Right renal cortex interstitium (tissue), 3 donors: ENCODE measurements at places on chromosomes 12 and 14.

DNA sequence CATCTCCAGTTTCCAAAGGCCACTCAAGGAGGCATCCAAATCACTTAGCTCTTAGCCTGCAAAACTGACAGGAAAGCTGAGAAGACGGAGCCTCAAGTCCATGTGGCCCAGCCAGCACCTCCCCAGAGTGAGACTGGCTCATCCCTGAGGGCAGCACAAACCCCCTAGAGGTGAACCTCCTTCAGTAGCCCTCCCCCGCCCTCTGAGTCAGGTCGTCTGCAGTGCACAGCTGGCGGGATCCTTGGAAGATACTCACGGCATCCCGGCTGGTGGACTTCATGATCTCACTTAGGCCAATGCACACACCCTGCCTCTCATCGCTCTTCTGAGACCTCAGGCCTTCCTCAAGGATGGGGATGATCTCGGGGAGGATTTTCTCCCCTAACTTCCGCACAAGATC, 24.1 kb upstream of the RAB35 start:
- no peak for DNase-seq

DNA sequence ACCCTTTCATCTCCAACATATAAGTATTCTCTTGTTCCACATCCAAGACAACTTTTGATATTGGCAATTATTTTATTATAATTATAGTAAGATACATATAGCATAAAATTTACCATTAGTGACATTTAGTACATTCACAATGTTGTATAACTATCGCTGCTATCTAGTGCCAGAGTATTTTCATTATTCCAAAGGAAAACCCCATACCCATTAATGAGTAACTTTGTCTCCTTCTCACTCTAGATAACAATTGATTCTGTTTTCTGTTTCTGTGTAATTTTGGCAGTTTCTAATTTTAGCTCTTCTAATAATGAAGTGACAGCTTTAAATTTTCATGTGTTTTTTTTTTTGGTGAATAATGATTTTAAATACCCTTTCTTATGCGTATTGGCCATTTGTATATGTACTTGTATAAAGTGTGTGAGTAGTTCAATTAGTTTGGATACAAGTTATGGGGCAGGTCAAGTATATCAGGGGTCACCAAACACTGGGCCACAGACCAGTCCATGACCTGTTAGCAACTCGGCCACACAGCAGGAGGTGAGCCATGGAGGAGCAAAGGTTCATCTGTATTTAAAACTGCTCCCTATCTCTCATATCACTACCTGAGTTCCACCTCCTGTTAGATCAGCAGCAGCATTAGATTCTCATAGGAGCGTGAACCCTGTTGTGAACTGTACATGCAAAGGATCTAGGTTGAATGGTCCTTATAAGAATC, 97.2 kb upstream of the SYT1 start:
- DNase-seq = no peak

DNA sequence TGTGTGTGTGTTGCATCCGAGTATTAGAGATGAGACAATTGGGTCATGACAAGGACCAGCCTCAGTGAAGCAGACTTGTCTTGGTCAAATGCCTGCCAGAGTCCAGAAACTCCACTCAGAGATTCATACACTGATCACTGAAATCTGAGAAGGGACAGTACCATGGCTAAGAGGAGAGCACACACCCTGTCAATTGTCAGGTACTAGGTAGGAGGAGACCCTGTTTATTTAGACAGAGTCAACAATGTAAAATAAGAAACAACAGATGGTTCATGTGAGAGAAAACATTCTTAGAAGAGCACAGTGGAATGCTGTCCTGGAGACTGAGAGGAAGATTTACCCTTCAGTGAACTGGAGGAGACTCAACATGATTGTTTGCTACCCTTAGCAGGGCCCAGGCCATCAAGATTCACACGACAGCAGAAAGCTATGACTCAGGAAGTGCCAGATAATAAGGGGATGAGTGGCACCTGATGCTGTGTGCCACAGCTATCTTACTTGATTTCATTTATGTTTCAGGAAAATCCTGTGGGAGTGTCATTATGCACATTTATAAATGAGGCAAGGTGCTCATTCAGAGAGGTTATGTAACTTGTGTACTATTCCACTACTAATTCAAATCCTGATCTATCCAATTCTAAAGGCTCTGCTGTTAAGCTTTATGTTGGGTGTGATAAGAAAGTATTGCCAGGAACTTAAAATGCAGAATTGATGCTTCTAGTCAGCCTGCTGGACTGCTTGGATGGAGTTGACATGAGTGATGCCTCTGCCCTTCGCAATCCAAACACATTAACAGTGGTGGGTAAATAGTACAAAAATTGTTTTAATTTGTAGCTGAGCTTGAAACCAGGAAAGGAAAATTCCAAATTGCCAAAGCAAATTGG, 136.6 kb upstream of the NEDD1 start:
- no peak for DNase-seq

- no peak for DNase-seq
Observed at GRCh38 chr14:82080370-82080769, 546.7 kb upstream of the SEL1L start.

DNA sequence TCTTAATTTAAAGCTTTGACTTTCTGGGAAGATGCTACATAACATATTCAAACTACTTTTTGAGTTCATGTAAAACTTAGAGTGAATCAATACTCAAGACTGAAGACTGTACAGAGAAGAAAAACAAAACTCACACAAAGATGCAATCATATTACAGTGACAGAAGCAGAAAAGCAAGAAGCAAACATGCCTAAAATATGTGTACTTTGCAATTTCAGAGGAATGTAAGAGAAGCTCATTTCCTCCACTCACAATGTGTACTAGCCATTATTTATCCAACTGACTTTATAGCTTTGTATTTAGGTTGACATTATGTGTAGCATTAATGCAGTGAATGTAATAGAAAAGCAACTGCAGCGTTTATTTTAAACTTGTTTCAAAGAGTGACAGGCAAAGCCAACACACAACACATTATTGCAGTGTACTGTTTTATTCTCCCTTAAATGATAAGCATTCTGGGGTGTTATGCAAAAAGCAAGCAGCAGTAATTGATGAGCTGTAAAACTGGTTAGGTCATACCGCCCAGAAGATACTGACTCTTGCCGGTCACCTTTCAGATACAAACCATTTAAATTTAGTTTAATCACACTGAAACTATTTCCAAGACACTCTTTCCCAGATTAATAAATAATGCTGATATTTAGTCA, 88.2 kb upstream of the PAWR start:
- no peak for DNase-seq

GRCh38 chr12:94267921-94268471, 119.6 kb downstream of the PLXNC1 start:
- no peak for DNase-seq

- no peak for DNase-seq
Observed at GRCh38 chr12:71430756-71431155, 8.8 kb upstream of the LGR5 start.

GRCh38 chr12:96007729-96008128, 11.6 kb upstream of the HAL start:
- no peak for DNase-seq

DNA sequence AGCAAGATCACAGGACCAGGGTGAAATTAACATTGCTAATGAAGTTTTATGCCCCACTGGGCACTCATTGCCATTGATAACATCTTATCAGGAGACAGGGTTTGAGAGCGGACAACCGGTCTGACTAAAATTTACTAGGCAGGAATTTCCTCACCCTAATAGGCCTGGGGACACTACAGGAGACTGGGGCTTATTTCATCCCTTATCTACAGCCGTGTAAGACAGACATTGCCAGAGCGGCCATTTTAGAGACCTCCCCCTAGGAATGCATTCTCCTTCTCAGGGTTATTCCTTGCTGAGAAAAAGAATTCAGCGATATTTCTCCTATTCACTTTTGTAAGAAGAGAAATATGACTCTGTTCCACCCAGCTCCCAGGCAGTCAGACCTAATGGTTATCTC, 8.3 kb downstream of the OR4K17 start:
- DNase-seq = no peak

DNA sequence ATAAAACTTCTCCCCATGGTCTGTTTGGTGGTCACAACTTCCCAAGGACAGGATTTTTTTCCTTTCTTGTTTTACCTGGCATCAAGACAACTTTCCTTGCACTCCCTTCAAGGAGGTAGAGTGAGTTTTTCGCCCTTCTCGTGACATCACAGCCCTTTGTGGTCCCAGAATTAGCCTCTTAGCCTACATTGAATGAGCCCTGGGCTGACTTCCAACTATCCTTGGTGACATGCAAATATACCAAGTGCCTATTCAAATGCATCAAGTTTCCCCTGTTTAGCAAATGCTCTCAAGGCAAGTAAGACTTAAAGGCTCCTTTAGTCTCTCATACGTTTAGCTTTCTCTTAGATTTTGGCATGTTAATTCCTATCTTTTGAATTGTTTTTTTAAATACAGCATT, 36.6 kb downstream of the TC2N start:
- DNase-seq = no peak

DNA sequence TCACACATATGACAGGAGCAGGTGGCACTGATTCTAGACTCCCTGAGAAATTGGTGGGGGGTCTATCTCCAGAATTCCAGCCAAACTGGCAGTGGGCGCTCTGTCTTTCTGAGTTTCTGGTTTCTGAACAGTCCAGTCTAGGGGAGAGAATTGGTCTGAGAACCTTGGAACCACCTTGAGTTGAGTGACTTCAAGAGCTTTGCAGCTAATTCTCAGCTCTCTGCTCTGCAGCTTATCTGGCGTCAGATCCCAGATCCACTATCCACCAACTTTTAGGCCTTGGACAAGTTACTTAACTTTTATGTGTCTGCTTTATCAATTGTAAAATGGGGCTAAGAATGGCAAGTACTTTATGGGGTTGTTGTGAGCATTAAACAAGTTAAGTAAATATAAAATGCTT, 1.7 kb upstream of the KRT76 start:
- DNase-seq = no peak

DNA sequence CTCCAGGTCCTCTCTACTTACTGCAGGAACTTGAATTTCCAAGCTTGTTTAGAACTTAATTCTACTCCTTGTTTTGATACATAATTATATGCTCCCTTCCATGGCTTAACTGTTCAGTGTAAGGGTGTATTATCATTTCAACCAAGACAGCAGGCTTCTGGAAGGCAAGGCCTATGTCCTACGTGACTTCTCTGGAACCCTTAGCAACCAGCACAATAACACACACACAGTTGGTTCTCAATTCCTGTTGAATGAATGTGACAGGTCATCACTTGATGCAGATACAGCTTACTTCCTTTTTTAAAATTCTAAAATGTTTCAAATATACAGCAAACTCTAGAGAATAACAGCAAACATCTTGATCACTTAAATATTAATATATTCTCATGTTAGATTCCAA, 77.7 kb upstream of the COCH start:
- DNase-seq = no peak

DNA sequence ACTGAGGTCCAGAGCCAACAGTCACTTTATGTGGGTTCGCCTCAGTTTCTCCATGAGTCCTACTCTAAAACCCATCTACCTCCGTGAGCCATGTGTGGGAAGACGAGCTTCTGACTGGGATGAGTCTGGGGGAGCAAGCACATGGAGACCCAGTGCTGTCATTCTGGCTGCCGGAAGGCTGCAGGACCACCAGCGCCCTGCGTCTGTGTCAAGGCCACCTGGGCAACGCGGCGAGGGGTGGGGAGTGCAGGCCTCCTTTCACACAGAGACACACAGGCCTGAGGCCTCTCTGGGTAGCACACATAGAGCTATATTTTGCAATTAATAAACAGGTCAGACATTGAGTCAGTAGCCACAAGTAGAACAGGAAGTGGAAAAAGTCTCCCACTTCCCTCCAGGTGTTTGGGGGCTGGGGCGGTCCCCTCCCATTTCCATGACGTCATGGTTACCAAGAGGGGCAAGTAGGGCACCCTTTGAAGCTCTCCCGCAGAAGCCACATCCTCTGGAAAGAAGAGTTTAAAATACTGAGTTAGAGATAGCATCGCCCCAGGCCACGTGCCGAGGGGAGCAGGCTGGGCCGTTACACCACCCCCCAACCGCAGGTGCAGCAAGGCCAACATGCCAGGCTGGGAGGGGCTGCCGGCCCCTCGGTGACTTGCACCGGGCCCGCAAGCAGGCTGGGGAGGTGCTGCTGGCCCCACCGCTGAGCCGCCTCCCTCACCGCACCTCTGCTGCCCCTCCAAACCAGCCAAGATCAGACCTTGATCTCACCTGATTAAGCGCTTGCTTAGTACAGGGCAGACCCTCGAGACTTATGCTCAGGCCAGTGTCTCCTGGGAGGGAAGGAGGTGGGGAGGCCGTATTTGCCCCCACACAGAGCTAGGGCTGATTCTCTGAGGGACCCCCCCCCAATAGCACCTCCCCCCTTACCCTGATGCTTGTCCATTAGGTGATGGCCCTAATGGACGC, 32.7 kb downstream of the DAD1 start:
- no peak for DNase-seq

DNA sequence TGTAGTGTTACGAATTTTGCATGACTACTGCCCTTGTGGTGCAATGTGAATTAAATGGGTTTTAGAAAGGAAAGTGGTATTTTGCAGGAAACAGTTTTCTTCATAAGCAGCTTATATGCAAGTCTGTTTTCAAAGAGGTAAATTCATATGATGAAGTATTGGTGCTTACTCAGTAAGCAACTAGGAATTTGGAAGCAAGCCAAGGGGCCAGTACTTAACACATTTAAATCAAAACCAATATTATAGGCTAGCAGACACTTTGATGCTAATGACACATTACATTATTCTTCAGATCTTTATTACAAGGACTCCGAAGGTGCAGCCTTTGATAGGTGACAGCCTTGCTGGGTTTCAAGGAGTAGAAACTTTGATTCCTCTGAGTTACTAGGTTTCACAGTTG, 23.1 kb downstream of the MGAT4C start:
- DNase-seq = no peak

DNA sequence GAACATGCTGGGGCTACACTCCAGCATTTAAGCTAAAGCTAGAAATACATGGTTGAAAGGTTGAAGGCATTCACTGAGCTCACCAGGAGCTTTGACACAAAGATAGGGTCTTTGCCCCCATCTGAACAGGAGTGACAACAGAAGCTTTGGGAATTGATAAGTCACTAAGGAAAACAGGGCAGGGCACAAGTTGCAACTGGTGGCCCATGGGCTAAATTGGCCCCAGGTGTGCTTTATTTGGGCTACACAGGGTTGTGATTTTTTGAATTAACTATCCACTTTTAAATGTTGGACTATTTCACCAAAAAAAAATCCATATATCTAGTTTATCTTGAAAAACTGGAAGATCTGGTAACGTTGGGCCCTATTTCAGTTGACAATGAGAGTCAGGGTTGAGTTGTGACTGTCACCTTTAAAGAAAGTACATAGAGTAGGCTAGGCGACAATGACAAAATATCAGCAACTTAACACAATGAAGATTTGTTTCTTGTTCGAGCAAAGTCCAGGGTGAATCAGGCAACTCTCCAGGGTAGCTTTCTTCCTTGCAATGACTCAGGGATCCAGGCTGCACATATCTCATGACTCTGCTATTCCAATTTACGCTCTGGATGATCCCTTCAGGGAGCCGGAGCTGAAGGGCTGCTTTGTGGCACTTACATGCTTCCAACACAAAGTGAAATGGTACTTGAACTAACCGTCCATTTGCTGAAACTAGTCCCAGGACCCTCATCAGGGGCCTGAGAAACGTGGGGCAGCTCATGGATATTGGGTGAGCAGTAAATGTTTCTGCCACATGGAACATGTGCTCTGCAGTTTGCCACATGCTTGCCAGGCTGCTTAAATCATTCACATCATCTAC, 13.3 kb upstream of the EIF4B start:
- no peak for DNase-seq

- no peak for DNase-seq
Observed at GRCh38 chr14:97456958-97457357, 659.8 kb downstream of the VRK1 start.
